ENCODE measurements at places on chromosomes 7 and 10.
A peak's percentile ranks its signal among the peaks of the same experiment; 100 is the strongest.

GRCh38 chr7:139797607-139798006 is 19.8 kb upstream of the HIPK2 start:
- DNase-seq: no peak

GRCh38 chr7:371779-372545 is 82.0 kb downstream of the FOXL3 start:
- DNase-seq: no peak

DNA sequence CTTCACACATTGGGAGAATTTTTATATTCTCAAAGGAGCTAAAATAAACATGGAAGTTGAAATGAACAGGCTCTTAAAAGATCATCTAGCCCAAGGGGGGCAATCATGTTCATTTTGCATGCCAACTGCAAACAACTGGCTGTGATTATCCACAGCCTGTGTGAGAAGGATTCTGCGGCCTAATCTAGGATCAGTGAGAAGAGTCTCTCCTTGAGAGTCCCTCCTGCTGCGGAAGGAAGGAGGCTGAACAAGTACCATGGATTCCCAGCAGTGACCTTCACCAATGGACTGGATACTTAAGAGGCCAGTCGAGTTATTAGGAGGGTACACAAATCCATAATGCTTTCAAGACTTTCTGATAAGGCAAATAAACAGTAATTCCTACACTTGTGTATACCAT is 76.7 kb downstream of the IGF2BP3 start:
- DNase-seq: no peak

- peak; percentile 22 for DNase-seq
Measured at GRCh38 chr10:92880233-92880861, 32.0 kb downstream of the EXOC6 start.
